NCI-H1436 (cell line): ENCODE measurements at places on chromosomes 13 and 19.
A peak's percentile ranks its signal among the peaks of the same experiment; 100 is the strongest.

- no peak for DNase-seq
Observed at GRCh38 chr13:104949840-104950740, 1585.4 kb downstream of the EFNB2 start.

- no peak for DNase-seq
Observed at GRCh38 chr19:33715462-33715861, 81.2 kb upstream of the KCTD15 start.

DNA sequence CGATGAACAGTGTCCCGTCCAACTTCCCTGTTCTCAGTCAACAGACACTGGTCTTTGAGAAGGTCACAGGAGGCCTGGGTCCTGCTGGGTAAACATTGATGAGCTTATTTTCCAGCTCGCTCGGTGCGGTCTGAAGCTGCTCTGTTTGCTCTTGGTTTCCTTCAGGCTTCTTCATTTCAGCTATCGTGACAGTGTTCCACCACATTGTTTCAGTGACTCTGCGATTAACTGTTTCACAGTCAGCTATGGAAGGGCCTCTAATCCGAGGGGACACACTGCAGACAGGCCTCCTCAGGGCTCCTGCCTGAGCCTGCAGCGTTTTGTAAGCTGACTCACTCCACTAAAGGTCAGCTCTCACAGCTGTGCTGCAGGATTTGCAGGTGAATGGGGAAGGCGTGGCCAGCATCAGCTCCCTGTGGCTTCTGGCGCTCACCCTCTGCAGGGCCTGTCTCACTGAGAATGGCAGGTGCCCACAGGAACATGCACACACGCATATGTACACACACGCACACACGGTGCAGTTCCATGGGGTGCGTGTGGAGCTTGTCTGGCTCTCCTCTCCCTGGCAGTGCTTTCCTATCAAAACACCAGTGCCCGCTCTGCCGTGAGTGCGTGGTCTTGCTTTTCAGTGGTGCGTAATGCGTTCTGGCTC lies 62.9 kb upstream of the MCF2L start:
- DNase-seq = no peak

DNA sequence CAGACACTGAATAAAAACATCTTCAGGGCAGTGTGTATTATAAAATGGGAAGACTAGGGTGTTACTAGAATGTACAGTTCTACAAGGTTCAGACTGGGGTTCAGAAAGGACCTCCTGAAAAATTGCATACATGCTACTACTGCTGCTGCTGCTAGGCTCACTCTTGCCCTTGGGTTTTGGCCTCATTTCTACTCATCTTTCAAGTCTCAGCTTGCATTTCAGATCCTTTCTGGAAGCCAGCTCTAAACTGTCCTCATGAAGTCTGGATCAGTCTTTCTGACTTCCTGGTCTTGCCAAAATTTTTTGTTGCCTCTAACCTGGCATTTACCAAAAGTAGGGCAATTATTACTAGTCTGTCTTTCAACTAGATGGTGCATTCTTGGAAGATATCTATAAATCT lies 393.3 kb downstream of the DIAPH3 start:
- no peak for DNase-seq

GRCh38 chr13:112443191-112443994 lies 67.2 kb downstream of the SPACA7 start:
- DNase-seq = no peak

- DNase-seq = no peak
Observed at GRCh38 chr13:26500618-26501320, 56.7 kb upstream of the WASF3 start.

DNA sequence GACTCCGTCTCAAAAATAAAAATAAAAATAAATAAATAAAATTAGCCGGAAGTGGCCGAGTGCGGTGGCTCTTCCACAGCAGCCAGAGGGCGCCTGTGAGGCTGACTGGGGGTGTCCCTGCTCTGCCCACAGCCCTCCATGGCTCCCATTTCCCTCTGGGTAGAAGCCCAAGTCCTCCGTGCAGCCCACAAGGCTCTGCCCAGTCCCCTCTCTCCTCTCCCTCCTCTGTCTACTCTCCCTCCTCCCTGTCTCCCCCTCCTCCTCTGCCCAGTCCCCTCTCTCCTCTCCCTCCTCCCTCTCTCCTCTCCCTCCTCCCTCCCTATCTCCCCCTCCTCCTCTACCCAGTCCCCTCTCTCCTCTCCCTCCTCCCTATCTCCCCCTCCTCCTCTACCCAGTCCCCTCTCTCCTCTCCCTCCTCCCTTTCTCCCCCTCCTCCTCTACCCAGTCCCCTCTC lies 20.4 kb downstream of the MISP start:
- no peak for DNase-seq

GRCh38 chr13:106173346-106173745 lies 362.1 kb downstream of the EFNB2 start:
- no peak for DNase-seq

DNA sequence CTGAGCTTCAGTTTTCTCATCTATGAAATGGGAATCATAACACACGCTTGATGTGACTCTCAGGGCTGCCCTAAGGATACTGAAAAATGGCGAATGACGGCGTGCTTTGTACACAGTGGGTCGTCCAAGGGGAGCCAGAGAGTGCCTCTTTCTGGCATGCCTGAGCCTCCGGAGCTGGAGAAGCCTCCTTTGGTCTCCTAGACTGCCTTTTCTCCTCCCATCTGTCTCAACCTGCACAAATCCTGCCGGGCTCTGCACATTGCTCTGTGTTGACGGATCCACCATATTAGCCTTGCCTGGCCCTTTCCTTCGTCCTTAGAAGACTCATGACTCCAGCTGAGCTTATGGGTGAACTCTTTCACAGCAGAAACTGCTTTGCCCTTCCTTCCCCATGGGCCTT lies 220.9 kb downstream of the TSHZ3 start:
- DNase-seq = no peak

DNA sequence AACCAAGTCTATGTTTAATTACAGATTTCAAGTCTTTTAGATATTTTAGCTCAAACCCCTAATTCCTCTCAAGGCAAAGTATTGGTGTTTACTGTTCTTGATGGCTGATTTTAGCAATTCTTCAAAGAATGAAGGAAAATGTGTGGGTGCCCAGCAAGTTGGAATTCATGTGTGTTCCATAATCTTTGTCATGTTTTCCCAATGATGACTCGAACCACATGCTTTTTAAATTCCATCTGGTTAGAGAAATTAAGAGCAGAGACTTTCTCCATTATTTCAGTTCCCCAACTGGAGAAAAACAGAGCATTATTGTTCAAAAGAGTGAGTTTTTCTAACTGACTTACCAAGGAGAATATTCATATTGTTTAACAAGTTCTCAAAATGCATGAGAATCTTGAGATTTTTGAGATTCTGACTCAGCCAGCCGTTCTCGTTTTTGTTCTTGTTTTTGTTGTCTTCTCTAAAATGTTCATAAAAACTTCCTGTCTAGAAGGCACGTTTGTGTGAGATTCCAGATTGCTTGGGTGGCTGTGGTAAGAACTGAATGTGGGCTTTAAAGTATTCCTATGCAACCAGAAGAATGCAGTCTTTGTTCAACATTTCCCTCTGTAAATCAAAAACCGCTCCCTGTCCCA lies 404.7 kb downstream of the IRS2 start:
- DNase-seq = no peak

DNA sequence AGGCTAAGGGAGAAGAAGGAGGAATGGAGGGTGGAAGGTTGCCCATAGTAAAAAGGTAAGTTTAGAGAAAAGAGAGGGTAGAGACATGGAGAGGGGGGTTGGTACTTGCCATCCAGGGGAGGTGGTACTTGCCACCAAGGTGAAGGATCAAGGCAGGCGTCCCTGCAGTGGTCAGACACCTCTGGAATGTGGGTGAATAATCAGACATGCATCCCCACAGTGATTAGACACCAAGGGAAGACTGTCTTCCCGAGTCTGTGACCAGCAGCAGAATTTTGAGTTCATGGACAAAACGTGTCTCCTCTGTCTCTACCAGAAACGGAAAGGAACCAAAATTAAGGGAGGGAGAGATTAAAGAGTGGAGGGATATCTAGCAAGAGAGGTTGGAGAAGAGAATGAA lies 27.1 kb upstream of the IGFL1 start:
- DNase-seq = no peak

- DNase-seq = no peak
Observed at GRCh38 chr13:90246687-90247345, 1100.7 kb upstream of the MIR17HG start.

- no peak for DNase-seq
Observed at GRCh38 chr13:41680900-41681299, 223.6 kb downstream of the RGCC start.

DNA sequence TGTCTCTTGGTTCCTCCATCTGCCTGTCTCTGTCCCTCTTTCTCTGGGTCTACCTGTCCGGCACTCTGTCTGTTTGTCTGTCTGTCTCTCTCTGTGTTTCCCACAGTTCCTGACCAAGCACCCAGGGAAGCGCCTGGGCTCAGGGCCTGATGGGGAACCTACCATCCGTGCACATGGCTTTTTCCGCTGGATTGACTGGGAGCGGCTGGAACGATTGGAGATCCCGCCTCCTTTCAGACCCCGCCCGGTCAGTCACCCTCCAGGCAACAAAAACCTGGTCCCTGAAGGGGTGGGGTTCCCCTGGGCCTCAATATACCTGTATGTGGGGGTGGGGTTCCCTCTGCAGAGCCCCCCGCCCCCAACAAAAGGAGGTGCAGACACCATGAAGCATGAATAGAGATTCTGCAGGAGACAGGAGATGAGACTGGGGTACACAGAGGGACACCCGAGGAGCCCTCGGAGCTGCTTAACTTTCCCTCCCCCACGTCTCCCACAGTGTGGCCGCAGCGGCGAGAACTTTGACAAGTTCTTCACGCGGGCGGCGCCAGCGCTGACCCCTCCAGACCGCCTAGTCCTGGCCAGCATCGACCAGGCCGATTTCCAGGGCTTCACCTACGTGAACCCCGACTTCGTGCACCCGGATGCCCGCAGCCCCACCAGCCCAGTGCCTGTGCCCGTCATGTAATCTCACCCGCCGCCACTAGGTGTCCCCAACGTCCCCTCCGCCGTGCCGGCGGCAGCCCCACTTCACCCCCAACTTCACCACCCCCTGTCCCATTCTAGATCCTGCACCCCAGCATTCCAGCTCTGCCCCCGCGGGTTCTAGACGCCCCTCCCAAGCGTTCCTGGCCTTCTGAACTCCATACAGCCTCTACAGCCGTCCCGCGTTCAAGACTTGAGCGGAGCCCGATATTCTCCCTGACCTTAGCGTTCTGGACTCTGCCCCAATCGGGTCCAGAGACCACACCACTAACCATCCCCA lies 2.6 kb upstream of the CACNG7 start:
- DNase-seq = no peak

GRCh38 chr19:3549816-3550215 lies 7.6 kb downstream of the MFSD12 start:
- DNase-seq = no peak

DNA sequence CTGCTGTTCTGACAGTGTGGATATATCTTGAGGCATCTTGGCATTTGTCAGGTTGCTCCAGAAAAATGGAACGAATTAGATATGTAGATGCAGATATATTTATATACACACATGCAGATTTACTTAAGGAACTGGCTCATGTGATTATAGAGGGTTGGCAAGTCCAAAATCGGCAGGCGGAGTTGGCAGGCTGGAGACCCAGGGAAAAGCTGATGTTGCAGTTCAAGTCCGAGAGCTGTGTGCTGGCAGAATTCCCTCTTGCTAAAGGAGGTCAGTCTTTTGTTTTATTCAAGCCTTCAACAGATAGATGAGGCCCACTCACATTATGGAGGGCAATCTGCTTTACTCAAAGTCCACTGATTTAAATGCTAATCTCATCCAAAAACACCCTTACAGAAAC lies 24.4 kb upstream of the CSNK1A1L start:
- no peak for DNase-seq

GRCh38 chr13:106350208-106350607 lies 185.3 kb downstream of the EFNB2 start:
- DNase-seq = no peak

DNA sequence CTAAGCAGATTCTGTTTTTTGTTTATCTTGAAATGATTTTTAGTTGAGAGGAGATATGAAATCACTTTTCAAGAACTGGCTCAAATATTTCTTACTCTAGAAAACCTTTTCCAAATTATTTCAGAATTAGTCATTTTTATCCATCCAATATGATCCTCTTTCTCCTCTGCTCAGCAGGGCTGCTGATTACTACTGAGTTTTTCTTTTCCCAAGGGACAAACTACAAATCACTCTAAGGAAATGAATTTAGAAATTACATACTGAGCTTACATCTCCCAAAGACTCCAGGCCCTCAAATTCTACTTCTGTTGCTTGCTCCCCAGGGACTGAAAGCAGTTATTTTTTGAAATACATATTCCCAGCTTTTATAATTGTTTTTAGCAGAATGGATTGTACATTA lies 87.4 kb upstream of the UFM1 start:
- DNase-seq = no peak

- DNase-seq = no peak
Observed at GRCh38 chr13:64428196-64428595, 2801.9 kb downstream of the PCDH9 start.

DNA sequence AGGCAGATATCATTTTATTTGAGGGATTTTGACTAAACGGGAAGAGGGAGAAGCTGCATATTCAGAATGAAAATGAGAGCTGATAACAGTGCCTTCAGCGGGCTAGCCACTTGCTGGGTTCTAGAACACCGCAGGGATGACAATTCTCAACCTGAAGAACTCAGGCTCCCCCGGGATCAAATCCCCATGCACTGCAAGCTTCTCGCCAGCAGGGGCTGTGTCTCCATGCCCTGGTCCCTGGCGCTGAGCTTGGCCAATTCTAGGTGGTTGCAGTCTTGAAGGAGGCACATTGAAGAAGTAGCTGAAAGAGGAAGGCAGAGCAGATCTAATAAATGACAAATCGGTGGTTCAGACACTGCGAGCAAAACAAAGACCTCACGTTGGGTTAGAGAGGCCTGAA lies 128.7 kb downstream of the UQCRFS1 start:
- DNase-seq = peak; percentile 22

- DNase-seq = no peak
Observed at GRCh38 chr19:4755459-4755858, 31.8 kb upstream of the DPP9 start.

GRCh38 chr13:71054358-71054757 lies 812.6 kb downstream of the DACH1 start:
- DNase-seq = no peak

DNA sequence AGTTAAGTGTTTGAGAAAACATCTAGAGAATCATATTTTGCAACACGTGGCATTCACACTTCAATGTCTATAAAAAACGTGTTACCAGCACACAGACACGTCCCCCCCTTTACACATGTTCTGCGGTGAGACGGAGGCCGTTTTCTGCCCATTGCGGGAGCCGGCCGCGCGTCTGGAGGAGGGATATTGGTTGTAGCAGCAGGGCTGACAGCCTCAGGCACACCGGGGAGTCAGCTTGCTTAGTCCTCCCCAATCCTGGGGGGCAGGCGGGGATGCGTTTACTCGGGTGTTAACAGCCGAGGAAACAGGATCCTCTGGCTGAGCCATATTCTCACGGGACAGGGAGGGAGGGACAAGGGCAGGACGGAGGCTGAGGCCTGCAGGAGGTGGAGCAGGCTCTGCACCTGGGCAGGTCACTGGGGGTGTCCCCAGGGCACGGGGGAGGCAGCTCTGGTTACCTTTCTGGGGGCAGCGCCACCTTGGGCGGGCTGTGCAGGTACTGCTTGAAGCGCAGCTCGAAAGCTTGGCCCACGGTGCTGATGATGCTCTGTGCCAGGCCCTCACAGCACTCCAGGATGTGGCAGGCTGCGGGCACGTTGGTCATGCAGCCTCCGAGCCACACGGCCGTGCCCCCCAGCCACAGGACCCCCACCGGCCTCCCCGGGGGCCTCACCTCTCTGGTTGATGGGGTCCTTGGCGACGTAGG lies 25.0 kb downstream of the SHC2 start:
- no peak for DNase-seq

- DNase-seq = no peak
Observed at GRCh38 chr19:18672044-18672451, 11.4 kb upstream of the CRTC1 start.

- DNase-seq = no peak
Observed at GRCh38 chr19:54136086-54136863, 1.3 kb upstream of the CNOT3 start.
